SK-MEL-5 (cell line): ENCODE measurements at places on chromosomes 6 and 20. TPM values are rescaled to one million over a fixed set of nuclear protein-coding genes. Genes with fewer than 3 reads are reported as not detected.

The TAP1 gene
- total RNA-seq: 30.6 and 36.4 TPM in 2 replicates

The BTNL2 gene
- not detected in 2 replicates for total RNA-seq

The HLA-DOA gene
- 0.13 and 0.16 TPM in 2 replicates for total RNA-seq

The COL21A1 gene
- 0.16 and 0.66 TPM in 2 replicates for total RNA-seq

The TREML2 gene
- not detected in 2 replicates for total RNA-seq

The SLC16A10 gene
- 5.9 and 7.3 TPM in 2 replicates for total RNA-seq

The PHACTR3 gene
- total RNA-seq: not detected in 2 replicates

The ZSCAN9 gene
- total RNA-seq: 9.0 and 9.9 TPM in 2 replicates

The LZTS3 gene
- 5.1 and 5.2 TPM in 2 replicates for total RNA-seq

The EMILIN3 gene
- 0.16 and 0.24 TPM in 2 replicates for total RNA-seq

The ECT2L gene
- 0.03 TPM in 1 of 2 replicates, not detected in the other for total RNA-seq

The CFB gene
- not detected in 2 replicates for total RNA-seq

The CLVS2 gene
- not detected in 2 replicates for total RNA-seq

The BTN1A1 gene
- not detected in 2 replicates for total RNA-seq

The ABCC10 gene
- total RNA-seq: 16.6 and 17.1 TPM in 2 replicates

The NRSN1 gene
- total RNA-seq: not detected in 2 replicates

The OPRL1 gene
- total RNA-seq: 2.1 and 3.2 TPM in 2 replicates

The DDX43 gene
- not detected in 2 replicates for total RNA-seq

The C6orf15 gene
- total RNA-seq: not detected in 2 replicates

The DDO gene
- 1.7 and 2.3 TPM in 2 replicates for total RNA-seq

The FAM217A gene
- total RNA-seq: not detected in 2 replicates

The FAM209B gene
- not detected in 2 replicates for total RNA-seq

The EEF1E1 gene
- total RNA-seq: 80.9 and 82.7 TPM in 2 replicates

The BPIFB2 gene
- total RNA-seq: not detected in 2 replicates

The SCGN gene
- total RNA-seq: 0.26 TPM in 1 of 2 replicates, not detected in the other

The FRK gene
- total RNA-seq: 1.8 and 1.9 TPM in 2 replicates

The EGFL8 gene
- 11.4 and 15.0 TPM in 2 replicates for total RNA-seq

The C6orf163 gene
- total RNA-seq: 1.3 and 1.4 TPM in 2 replicates

The TFAP2D gene
- not detected in 2 replicates for total RNA-seq

The C4A gene
- total RNA-seq: 1.6 and 2.2 TPM in 2 replicates

The PHF20 gene
- total RNA-seq: 44.4 and 44.6 TPM in 2 replicates

The LPA gene
- not detected in 2 replicates for total RNA-seq
